ENCODE measurements at places on chromosomes 1 and 21.
A peak's percentile ranks its signal among the peaks of the same experiment; 100 is the strongest.

DNA sequence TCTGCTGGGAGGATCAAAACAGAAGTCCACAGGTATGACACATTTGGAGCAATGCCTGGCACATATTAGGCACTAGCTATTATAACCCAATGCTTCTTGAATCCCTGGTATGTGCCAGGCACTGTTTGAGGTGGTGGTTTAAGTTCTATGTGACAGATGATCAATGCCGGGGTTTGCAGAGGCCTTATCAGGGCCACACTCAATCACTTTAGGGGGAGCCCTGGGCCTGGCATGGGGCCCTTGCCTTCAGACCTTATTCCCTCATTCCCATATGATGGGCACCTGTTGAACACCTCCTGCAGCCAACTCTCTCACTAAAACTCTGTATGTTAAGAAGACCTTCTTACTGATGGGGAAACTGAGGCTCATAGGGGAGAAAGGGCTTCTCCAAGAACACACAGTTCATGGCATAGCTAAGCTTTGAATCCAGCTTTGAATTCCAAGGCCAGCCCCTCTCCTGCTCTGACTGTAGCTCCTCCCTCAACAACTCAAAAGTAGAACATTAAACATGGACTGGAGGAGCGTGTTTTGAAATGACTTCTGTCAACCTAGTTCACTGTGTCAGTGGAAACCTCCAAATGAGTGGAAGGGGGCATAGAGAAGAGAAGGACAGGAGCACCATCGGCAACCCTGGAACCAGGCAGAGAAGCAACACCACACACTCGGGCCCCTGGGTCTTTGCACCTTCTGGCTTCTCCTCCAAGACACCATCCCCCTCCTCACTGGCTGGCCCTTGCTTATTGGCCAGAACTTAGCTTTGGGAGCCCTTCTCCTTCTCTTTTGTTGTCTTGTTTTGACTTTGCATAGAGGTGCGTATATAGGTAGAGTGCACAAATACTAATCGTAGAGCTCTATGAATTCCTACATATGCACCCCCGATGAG is 6.6 kb upstream of the IFFO2 start:
- no peak for ATAC-seq

DNA sequence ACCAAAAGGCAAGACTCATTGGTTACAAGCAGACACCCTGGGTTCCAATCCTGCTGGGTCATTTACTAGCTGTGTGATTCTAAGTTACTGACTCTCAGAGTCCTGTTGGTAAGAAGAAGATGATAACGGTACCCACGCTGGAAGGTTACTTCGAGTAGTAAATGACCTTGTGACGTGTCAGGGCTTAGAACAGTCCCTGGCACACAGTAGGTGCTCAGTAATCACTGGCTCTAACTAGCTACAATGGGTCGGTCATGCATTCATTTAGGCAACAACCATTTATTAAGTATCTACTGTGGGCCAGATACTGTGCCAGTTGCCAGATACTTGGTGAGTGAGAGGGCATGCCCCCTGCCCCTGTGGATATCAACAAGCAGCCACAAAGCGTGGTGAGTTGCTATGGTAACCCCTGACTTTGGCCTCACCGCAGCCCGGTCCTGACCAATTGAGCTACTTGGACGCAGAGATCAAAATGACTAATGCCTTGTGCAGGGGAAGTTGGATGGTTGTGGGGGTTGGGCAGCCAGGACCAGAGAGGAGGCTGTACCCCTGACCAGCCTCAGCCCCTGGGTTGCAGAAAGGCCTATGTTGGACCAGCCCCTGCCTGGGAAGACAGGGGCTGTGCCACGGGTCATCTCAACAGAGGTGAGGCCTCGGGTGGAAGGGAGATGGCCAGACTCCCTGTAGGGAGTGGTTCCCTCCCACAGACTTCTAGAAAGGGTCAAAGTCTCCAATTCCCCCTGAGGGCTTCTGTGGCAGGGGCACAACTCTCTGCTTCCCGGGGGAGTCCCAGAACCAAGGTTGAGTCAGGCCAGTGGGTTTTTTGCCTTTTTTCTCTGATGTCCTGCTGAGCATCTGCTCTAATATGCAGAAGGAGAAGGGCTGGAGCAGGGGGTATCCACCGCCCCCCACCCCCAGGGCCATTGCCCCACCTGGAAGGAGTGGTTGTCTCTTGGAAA is 16.0 kb downstream of the DHRS3 start:
- peak; percentile 50 for ATAC-seq

- ATAC-seq = no peak
Measured at GRCh38 chr1:212594640-212595039, 13.9 kb upstream of the ATF3 start.

GRCh38 chr1:68121536-68121935 is 71.1 kb upstream of the DIRAS3 start:
- no peak for ATAC-seq

GRCh38 chr1:25131794-25132193 is 100.5 kb downstream of the SYF2 start:
- no peak for ATAC-seq

DNA sequence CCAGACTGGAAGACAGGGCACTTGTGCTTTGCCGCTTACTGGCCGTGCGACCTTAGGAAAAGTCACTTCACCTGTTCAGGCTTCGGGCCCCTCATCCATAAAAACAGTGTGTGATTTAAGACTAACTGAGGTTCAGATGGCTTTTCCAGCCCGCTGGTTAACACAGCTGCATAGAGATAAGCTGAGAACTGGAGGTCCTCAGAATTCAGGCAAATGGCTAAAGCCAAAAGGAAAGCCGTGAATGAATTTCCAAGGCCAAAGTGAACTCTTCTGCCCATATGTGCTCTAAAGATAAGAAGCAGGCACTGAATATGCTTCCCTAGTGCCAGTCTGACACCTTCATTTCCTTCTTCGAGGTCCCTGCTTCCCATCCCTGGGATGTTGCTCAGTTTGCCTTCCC is 23.5 kb upstream of the SARS1 start:
- ATAC-seq = no peak

GRCh38 chr1:204439621-204440375 is 28.2 kb upstream of the PPP1R15B start:
- no peak for ATAC-seq

DNA sequence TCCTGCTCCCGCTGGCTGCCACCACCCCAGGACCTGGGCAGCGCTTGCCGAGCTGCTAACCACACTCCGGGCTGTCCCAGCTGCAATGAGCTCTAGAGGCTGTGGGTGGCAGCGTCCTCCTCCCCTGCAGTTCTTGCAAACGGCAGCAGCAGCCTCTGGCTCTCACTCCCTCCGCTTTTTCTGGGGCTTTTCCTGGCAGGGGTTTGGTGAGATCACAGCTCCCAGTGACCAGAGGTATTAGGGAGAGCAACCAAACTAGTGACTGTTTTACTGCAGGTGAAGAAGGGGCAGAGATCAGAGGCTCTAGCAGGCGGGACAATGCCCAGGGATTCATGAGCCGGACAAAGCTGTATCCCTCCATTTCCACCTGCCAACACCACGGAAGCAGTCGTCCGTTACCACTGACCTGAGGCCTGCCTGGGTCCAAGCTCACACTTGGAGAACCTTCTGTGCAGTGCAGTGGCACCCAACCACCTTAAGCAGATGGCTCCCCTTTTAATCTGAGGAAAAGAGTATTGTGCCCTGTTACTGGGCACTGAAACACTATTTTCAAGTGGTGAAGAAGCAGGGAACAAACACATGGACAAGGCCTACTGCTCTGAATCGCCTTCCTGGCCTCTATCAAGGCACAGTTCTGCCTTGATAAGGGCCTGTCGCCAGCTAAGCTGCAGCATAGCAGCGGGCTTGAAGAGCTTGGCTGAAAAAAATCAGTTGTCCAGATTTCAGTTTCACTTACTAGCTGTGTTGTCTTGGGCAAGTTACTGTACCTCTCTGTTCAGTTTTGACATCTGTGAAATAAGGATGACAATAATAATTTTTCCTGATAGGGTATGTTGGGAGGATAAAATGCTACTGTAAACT is at the start of gene F5:
F5 (minus strand) TSS at position 87 of the 861 bp plus-strand sequence. CDS start 95 bp downstream, outside the sequence.
- peak; percentile 91 for ATAC-seq

GRCh38 chr1:68904477-68904876 is 407.6 kb upstream of the DEPDC1 start:
- ATAC-seq = no peak

GRCh38 chr1:66383168-66383567 is 150.8 kb upstream of the SGIP1 start:
- ATAC-seq = no peak

- ATAC-seq = no peak
Measured at GRCh38 chr1:156080863-156081179, 1.4 kb downstream of the MEX3A start.

- no peak for ATAC-seq
Measured at GRCh38 chr1:98964198-98964597, 40.5 kb downstream of the PLPPR5 start.

GRCh38 chr1:229896861-229897260 is 170.2 kb upstream of the GALNT2 start:
- ATAC-seq = no peak

DNA sequence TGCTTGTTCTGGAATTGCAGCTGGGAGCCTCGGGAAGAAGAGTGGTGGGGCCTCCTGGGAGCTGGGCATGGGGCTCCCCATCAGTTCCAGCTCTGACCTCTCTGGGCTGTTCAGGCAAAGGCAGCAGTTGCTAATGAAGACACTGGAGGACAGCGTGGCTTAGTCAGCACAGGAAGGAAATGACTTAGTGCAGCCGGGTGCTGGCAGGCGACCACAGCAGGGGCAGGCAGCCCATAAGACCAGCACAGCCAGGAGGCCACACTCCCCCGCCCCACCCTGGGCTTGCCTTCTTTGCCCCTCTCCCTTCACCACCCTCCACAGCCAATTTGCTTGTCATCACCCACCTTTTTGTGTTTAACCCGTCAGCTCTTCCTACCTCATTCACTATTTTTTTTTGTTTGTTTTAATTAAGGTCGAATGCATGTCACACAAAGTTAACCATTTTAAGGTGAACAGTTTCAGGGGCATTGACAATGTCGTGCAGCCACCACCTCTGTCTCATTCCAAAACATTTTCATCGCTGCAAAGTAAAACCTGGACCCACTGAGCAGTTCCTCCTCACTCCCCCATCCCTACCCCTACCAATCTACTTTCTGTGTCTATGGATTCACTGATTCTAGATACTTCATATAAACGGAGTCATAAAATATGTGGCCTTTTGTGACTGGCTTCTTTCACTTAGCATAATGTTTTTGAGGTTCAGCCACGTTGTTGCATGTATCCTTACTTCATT is 10.9 kb downstream of the OLIG2 start:
- no peak for ATAC-seq

DNA sequence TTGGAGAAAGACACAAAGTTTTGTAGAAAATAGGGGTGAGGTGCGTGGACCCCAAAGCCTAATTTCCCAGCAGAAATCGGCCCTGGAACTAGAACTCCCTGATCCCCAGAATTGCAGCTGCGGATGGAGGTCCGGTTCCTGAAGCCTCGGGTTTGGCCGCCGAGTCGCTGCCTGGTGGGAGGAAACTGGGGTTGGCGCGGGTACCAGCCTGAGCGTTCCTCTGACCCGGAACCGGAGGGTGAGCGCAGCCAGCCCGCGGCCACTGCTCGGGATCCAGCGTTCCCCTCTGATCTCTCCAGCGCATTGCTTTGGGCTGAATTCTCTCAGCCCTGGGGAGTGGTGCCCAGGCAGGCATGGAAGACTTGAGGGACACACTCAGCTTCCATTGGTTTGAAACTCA is 1.6 kb downstream of the ST6GALNAC5 start:
- ATAC-seq = no peak

DNA sequence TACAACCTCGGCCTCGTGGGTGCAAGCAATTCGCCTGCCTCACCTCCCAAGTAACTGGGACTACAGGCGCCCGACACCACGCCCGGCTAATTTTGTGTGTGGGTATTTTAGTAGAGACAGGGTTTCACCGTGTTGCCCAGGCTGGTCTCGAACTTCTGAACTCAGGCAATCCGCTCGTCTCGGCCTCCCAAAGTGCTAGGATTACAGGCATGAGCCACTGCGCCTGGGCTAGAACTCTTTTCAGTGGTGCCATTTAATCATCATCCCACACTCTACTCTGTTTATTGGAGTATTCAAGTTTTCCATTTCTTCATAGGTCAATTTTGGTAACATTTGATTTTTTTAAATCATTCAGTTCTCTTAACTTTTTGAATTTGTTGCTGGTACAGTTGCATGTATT is 101.3 kb downstream of the DHRS3 start:
- no peak for ATAC-seq

DNA sequence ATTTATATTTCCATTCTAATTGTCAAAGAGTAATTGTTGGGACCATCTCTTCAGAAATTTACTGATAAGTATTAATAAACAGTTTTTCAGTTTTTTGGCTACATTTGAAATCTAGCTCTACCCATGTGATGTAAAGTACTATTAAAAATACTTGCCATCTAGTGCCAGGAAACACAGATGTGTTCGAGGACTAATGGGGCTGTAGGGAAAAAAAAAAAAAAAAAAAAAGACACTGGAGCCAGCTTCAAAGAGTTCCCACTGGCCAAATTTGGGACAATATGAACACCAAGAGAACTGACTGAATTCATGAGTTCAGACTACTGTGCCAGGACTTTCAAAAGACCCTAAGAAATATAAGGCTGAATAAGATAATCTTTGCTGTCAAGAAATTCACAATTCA is 65.2 kb upstream of the GFI1 start:
- ATAC-seq = no peak

DNA sequence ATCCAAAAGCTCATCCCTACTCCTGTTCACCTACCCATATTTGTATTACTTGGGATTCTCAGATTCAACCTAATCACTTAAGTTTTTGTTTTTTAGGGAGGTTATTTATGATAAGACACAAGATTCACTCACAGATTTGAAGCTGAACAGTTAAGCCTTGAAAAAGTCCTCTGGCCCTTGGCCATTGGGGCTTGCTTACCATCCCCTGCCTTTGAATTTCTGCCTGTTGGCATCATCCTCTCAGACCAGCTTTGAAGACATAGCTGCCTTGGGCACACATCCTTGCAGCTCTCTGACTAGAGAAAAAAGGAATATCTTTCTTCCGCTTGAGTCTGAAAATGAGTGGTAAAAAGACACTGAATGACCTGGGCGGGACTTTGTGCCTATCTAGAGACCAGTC is 41.8 kb upstream of the RALGPS2 start:
- ATAC-seq = no peak

DNA sequence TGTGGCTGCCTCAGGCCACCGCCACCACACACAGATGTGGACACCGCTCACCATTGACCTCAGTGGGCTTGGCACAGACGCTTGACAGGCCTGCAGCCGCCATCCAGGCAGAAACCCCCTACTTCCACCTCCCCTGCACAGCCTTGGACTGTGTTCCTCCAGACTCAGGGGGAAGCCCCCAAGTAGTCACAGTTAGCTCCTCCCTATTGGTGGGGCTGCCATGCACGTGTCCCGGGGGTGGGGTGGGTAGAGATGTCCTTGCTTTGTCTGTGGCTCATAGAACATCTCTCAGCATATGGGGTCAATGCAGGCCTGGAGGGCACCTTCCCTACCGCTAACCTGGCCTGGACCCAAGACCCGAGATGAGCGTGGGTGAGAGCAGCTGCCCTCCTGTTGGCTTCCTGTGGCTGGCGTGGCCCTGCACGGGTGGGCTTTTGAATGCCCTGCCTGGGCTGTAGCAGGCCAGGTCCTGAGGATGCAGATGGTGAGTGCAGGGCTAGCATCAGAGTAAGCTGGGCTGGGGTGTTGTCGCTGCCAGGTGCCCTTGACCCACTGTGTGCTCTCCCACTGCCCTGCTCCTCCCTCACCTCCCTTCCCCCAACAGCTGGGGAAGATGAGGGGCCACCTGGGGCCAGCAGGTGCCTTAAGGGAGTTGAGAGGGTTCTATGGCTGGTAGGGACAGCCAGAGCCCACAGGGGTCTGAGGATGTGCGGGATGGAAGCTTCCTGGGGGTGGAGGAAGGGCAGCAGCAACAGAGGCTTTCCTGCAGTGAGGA is 6.2 kb downstream of the CROCC start:
- ATAC-seq = no peak

GRCh38 chr1:236247286-236247685 is 34.5 kb downstream of the ERO1B start:
- ATAC-seq = no peak

All from stimulated activated memory B cell treated with anti-CD40 and anti-IgM and Interleukin-4, amounts not matched to agents 10 μg/mL and 1 μg/mL and 100 μg/mL, for 72 hours (primary cell).